Fibroblast of the aortic adventitia (primary cell): ENCODE measurements at places on chromosomes 2 and 18.

DNA sequence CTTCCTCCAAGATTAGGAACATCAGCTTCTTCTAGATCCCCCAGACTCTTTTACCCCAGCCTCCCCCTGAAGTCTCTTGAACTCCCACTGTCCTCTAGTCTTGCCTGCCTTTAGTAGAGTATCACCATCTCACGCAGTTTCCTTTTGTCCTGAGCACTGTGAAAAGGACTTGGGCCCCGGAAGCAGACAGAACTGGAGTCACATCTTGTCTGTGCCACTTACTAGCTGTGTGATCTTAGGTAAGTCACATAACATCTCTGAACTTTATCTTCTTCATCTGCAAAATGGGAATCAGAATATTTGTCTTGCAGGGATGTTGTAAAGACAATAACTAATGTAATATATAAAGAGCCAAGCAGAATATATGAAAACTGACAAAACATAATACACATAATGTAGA is 8.4 kb upstream of the TRABD2A start:
- DNase-seq = no peak

- DNase-seq = no peak
Measured at GRCh38 chr2:170814533-170815230, 2.0 kb upstream of the GAD1 start.

GRCh38 chr2:80070587-80070986 is 234.0 kb downstream of the LRRTM1 start:
- no peak for DNase-seq

DNA sequence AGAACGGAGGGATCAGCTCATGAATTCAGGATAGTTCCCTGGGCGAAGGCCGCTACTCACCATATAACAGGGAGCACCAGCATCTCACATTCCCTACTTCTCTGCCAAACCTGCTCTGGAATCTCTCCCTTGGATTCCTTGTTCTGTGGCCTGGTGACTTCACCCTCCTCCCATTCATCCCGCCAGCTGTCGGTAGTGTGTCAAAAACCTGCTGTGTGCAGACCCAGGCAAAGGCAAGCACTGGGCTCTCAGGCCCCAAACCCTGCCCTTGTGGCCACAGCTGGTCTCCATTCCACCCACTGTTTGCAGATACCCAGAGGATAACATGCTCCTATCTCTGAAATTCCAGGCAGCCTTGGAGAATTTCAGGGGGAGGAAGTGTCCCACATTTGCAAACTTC is 151.6 kb downstream of the CAPN13 start:
- DNase-seq = peak; percentile 58

DNA sequence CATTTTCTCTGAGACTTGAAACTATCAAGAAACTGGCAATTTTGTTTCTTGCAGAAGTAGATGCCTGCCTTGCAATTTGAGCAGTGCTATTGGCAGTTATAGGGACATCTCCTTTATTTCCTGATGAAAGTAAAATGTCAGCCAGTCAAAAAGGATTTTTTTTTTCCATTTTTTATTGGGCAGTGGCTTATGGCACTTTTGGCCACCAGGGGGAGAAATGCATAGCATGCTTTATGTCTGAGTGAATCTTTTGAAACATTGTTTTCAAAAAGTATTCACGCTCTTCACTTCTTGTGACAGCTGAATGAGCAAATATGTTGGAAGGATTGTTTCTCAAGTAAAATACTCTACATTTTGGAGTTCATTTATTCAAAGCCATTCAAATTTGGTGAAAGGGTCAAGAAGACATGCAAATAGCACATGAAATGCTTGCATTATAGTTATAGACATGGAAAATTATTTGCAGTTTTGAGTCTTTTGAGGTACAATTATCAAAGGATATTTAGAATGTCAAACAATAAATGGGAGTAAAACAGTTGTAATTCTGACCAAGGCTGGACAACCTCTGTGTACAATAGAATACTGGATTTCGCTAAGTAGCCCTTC is 491.0 kb downstream of the CDH2 start:
- peak; percentile 67 for DNase-seq

DNA sequence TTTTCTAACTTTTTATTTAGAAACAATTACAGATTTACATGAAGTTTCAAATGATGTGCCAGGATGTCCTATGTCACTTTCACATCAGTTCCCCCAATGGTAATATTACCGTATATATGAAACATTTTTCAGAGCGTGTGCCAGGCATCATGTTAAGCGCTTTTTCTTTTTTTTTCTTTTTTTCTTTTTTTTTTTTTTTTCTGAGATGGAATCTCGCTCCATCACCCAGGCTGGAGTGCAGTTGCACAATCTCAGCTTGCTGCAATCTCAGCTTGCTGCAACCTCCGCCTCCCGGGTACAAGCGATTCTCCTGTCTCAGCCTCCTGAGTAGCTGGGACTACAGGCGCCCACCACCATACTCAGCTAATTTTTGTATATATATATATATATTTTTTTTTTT is 5.6 kb upstream of the PPP4R1 start:
- peak; percentile 58 for DNase-seq

DNA sequence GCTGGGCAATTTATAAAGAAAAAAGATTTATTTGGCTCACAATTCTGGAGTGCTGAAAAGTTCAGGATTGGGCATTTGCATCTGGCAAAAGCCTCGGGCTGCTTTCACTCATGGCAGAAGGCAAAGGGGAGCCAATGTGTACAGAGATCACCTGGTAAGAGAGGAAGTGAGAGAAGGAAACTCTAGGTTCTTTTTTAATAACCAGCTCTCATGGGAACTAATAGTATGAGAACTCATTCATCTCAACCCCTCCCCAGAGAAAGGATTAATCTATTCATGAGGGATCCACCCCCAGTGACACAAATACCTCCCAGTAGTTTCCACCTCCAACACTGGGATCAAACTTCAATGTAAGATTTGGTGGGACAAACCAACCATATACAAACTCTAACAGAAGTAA is 129.0 kb downstream of the EVA1A start:
- no peak for DNase-seq

DNA sequence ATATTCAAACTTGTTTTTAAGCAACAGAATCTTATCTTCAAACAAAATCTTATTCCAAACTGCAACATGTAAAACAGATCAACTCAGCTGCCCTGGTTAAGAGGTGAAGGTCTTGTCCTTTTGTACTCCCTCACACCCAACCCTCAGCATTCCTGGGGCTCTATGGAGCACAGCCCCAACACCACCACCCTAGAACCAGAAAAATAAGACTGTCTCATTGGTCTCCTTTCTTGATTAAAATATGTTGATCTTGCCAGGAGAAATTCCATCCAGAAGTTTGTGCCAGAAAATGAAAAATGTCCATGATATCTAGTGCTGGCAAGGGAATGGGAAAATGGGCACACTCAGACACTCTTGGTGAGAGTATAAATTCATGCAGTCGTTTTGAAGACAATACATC is 62.1 kb upstream of the TMEM17 start:
- DNase-seq = peak; percentile 60

- DNase-seq = no peak
Measured at GRCh38 chr18:46246101-46246500, 141.9 kb downstream of the HAUS1 start.

DNA sequence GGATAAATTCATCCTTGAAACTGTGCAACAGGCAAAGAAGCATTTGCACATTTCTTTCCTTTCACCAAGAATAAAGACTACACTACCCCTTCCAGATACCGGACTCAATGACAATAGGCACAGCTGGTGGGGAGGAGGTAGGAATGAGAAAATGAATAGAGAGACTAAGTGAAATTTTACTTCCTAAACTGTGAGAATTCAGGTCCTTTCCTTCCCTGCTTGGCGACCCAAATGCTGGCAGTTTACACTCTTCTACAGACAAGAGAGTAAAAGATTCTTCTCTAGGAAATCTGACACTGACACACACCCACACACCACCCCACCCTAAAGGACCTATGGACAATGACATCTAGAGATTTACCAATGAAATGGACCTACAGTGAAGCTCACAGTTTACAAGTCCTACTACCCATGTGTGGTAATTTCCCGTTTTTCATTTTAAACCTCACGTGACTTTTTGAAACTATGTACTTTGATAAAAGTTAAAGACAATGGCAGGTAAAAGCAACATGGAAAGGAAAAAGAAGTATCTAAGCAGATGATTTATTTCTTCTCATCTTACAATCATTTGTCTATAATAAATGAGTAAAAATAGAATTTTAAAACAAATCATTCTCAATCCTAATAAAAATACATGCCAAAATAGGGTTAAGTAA is 27.9 kb downstream of the REV1 start:
- no peak for DNase-seq

GRCh38 chr2:43568228-43568627 is 27.6 kb downstream of the THADA start:
- DNase-seq = no peak

DNA sequence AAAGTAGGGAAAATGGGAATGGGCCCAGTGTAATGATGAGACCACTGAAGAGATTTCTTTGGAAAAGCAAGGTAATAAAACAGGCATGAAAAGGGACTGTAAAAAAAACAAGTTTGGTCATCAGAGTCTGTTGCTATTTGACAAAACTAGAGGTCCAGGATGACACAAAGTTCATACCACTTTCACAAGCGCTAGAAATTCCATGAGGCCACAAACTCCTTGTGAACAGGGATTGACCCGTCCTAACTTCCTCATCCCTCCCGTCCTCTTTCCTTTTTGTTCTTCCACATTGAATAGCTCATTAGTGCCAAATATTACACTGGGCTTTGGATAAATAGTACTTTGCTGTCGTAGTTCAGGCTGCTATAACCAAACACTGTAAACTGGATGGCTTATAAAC is 188.8 kb upstream of the EPC2 start:
- DNase-seq = no peak

DNA sequence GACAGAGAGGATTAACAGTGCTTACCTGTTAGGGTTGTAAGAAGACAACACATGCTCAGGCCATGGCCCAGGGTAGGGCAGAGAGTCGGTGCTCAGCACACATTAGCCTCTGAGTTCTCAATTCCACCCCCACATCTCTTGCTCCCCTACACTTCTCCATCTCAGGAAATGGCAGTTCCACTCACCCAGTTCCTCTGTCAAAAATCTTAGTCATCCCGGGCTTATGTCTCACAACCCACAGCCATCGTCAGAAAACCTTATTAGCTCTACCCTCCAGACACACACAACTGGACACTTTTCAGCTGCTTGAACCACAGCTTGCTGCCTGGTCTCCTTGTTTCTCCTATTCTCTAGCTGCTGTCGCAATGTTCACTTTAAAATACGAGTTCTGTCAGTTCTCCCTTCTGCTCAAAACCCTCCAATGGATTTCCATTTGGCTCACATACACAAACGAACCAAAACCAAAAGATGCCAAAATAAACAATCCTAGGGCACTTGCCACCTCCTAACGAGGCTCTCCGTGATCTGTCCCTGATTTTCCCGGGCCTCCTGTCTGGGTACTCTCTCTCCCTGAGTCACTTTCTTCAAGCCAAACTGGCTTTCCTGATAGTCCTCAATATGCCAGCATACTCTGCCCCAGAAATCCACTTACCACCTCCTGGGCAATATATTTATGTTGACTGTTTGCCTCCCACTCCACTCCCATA is 89.7 kb downstream of the KCTD1 start:
- DNase-seq = peak; percentile 10

DNA sequence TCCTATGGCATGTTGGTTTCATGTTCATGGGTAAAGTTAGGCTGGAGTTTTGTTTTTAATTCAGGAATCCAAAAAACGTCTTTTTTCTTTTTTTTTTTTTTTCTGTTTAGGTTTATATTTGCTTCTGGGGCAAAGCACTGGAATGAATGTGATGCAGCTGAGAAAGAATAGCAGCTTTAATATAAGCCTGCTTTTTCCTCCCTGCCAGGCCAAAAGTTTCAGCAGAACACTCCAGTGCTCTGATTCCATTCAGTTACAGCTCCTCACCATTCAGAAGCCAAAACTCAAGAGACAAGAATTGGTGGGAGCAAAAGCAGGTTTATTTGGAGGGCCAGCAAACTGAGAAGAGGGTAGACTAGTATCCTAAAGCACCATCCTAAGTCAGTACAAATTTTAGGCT is 102.7 kb upstream of the PELI1 start:
- DNase-seq = no peak

DNA sequence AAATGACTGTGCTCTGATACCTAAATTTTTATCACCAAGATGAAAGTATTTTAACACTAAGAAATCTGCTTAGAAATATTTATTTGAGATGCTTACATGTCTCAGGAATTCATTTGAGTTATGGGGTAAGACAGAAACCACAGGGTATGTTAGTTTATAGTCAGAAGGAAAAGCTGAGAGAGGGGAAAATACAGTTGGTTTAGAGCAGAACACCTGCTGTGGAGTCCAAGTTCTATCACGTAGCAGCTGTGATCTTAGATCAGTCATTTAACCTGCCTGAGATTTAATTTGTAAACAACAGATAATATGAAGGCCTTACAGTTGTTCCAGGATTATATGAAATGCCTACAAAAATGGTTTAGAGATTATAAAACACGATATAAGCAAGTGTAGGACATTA is 29.0 kb downstream of the PDE6D start:
- no peak for DNase-seq

DNA sequence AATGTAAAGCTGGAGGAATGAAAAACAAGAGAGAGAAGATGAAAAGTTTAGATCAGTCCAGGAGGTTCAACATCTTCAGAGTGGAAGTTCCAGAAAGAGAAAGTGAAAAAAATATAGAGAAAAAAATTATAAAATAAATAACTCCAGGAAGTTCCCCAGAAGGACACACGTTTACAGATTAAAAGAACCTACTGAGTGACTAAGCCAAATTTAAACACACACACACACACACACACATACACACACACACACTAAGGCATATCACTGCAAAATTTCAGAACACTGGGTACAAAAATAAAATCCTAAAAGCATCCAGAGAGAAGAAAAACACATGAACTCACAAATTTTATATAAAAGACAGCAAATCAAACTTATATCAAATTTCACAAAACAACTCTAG is 85.9 kb upstream of the PMAIP1 start:
- DNase-seq = peak; percentile 25

GRCh38 chr2:40315683-40316082 is 136.2 kb downstream of the SLC8A1 start:
- peak; percentile 86 for DNase-seq

GRCh38 chr2:11602563-11603204 is 67.3 kb downstream of the NTSR2 start:
- DNase-seq = no peak

DNA sequence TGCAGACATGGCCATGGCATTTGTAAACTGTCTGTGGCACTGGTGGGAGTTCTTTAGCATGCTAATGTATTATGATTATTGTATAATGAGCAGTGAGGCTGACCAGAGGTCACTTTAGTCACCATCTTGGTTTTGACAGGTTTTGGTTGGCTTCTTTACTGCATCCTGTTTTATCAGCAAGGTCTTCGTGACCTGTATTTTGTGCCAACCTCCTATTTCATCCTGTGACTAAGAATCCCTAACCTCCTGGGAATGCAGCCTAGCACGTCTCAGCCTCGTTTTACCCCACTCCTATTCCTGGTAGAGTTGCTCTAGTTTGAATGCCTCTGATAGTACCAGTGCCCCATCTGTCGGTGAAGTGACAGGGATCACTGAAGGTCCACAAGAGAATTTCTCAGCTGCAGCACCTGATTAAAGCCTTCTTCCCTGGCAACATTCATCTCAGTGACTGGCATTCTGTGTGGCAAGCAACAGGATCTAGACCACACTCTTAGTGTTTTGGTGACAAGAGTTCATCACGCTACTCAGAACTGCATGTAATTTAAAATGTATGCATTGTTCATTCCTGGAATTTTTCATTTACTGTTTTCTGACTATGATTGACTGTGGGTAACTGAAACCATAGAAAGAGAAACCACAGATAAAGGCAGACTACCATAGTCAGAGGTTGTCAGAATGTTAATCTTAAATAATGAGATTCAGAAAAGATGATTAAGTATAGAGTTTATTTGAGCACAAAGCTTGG is 43.0 kb upstream of the GPR39 start:
- DNase-seq = no peak

- no peak for DNase-seq
Measured at GRCh38 chr2:134668821-134669220, 50.0 kb downstream of the TMEM163 start.
